ENCODE measurements at places on chromosomes 2 and 18.

- no peak for DNase-seq
These were observed 9.7 kb downstream of the PDCD1 start for GRCh38 chr2:241848761-241849615.

DNA sequence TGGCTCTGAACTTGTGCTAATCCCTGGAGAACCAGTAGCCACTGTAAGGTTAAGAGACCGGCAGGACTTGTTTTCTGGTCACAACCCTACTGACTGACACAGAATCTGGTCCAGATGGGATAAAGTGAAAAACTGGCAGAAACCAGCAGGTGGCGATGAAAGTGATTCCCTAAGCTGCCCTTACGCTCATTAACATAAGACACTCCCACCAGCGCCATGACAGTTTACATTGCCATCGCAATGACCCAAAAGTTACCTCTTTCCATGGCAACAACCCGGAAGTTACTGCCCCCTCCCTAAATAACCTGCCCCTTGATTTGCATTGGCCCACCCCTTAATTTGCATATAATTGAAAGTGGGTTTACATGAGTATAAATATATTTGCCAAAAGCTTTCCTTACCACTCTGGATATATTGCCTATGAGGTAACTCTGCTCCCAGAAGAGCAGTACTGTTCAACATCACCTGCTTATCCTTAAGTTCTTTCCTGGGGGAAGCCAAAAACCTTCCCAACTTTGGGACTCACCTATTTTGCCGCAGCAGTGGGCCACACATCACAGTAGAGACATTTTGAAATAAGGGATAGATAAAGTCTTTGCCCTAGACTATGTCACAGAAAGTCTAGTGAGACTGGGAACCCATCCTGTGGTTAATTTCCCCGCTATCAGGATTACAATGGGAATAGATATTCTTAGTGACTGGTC is 35.8 kb upstream of the AFF3 start:
- peak; percentile 97 for DNase-seq

- DNase-seq: no peak
These were observed 326.9 kb upstream of the SMIM21 start for GRCh38 chr18:75754433-75754832.

DNA sequence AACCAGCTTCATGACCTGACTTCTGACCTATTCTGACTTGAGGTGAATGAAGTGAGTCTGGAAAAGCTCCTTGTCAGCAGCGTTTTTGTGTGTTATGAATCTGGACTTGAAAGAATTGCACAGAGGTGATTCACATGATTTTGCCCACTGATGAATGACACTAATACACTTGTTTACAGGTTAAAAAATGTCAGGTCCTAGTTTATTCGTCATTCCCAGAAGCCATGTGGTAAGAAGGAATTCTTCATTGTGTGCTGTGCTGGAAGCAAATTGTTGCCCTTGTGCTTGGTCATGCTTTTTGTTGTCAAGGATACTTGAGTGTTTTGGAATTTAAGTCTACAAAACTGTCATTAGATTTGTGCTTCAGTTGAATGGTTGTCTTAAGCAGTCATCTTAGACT is 15.5 kb downstream of the SEC11C start:
- no peak for DNase-seq

GRCh38 chr2:174711206-174711605 is 53.1 kb downstream of the CHRNA1 start:
- no peak for DNase-seq

DNA sequence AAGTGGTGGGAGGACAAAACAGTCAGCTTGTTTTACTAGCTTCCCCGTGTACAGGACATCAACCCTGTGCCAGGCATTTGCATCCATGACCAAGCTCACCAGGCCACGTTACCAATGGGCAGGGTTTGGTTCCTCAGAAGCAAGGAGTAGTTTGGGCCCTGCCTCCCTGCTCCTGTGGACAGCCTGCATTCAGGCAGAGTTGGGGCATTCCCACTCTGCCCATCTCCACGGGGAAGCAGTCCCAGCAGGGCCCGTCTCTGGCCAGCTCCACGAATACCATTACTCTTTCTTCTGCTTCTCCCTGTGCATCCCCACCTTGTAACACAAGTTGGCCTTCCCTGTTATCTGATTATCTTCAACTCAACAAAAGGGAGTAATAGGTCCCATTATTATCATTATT is 54.0 kb upstream of the RIOK3 start:
- no peak for DNase-seq

DNA sequence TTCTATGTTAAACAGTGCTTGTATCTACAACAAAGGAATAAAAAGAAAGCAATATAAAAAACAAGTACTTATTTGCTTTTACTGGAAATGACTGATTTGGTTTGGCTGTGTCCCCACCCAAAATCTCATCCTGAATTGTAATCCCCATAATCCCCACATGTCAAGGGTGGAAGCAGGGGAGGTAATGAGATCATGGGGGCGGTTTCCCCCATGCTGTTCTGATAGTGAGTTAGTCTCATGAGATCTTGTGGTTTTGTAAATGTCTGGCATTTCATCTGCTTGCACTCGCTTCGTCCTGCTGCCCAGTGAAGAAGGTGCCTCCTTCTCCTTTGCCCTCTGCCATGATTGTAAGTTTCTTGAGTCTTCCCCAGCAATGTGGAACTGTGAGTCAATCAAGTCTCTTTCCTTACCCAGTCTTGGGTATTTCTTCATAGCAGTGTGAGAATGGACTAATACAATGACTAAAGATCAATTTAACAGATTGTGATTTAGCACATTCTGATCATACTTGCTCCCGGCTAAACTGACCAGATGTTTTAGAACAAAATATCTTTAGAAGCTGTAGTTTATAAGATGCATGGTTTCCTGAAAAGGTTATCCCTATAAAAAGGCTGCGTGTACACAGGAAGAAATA is 19.9 kb downstream of the PTH2R start:
- no peak for DNase-seq

DNA sequence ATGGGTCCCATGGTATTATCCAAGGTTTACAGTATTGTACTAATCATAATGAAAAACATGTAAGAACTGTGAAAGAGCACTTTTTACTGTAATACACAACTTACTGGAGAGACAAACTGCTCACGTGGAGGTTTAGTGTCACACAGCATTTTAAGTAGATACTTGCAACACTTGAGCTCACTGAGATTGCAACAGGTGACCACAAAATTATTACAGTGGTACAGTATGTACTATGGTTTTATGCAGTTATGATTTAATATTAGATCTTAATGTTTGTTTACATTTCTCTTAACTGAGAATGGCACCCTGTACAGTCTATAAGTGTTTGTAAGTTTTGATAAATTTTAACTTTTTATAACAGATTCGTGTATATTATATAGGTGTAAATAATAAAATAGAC is 118.6 kb upstream of the SKOR2 start:
- DNase-seq: no peak

DNA sequence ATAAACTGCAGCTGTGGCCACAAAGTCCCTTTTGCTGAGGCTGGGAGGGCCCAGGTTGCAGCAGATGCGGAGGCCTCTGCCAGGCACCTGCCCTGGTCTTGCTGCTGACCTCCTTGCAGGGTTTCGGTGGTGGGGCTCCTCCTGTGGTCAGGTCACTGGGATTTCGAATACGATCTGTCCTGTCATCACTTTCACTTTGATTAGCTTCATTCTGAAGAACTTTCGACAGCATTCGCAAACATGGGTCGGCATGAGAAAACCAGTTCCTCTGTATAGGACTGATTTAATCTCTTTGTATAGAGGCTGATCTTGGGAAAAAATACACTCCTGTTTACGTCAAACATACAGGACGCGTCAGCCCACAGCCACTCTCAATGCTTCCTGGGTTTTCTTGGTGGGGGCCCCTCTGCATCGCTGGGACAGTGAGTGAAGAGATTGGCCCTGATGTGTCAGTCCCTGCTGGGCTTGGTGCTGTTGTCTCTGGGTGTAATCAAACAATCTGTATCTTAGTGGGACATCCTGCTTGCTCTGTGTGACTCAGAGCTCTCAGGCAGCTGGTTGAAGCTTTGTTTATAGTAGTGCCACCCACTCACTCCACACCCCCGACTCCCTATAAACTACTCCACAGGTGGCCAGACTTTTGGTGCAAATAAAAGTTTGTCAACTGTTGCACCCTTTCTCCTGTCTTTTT is 209.4 kb upstream of the CXCR4 start:
- no peak for DNase-seq

GRCh38 chr2:155802888-155803287 is 529.6 kb downstream of the NR4A2 start:
- no peak for DNase-seq

DNA sequence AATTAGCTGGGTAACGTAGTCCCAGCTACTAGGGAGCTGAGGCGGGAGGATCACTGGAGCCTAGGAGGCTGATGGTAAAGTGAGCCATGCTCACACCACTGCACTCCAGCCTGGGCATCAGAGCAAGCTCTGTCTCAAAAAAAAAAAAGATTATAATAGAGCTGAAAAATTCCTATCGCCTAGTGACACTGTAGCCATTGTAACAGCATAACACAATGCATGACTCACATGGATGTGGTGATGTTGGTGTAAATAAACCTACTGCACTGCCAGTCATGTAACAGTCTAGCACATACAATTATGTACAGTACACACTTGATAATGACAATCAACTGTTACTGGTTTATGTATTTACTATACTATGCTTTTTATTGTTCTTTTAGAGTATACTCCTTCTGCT is 39.6 kb downstream of the MGAT4A start:
- no peak for DNase-seq

DNA sequence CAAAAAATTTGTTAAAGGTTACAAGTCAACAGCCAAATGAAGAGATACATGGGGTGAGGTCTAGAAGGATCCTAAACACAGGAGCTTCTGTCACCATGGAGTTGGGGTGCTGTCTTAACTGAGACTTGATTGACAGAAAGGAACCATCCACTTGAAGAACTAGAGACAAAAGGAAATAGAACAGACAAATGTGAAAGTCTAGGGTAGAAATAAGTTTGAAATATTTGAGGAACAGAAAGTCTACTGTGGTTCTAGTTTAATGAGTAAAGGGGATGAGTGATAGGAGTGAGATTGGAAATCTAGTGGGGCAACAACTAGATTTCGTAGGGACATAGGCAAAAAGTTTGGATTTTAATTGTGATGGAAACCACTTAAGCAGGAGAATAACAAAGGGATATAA is 18.7 kb downstream of the RBBP8 start:
- no peak for DNase-seq

DNA sequence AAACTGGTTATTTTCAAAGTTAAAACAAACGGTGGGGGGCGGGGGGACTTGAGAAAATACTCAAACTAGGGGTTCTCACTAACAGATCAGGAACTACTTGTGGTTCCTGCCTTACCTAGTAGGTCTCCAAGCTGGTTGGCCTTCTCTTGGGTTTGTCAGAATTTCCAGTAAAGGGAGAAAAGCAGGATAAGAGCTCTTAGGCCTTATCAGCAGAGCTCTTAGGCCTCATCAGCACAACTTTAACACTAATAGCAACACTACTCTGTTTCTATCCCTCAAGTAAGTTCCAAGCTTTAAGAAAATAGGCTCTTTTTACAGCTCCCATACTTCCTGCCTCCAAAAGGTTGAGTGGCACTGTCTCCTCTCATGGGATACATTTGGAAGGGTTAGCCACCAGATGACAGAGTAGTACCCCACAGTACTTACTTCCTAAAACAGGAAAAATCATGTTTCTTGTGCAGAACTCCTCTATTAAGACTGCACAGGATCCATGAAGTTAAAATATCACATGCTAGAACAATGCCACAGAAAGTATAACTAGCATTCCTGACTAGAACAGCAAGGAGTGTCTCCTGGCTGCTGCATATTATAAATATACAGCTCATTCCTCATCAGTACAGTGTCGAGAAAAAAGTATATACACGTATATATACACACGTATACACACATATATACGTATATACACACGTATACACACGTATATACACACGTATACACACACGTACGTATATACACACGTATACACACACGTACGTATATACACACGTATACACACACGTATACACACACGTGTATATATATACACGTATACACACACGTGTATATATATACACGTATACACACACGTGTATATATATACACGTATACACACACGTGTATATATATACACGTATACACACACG is 6.1 kb downstream of the FBXO11 start:
- peak; percentile 7 for DNase-seq

DNA sequence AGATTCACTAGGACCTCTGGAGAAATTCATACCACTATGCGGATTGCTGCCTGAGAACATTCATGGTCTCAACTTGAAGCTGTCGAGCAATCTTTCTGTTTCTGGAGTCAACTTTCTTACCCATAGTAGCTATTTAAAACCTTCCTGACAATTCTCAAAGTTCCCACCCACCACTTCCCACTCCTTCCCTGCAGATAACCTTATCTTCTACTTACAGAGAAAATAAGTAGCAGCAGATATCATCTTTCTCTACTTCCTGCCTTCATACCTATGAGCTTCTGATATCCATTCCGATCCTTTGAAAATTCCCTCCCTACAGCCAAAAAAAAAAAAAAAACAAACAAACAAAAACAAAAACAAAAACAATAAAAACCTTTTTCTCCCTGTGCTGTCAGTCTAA is 81.2 kb upstream of the CYRIA start:
- DNase-seq: no peak

- peak; percentile 35 for DNase-seq
These were observed 50.4 kb downstream of the ZC3H8 start for GRCh38 chr2:112204411-112204810.

DNA sequence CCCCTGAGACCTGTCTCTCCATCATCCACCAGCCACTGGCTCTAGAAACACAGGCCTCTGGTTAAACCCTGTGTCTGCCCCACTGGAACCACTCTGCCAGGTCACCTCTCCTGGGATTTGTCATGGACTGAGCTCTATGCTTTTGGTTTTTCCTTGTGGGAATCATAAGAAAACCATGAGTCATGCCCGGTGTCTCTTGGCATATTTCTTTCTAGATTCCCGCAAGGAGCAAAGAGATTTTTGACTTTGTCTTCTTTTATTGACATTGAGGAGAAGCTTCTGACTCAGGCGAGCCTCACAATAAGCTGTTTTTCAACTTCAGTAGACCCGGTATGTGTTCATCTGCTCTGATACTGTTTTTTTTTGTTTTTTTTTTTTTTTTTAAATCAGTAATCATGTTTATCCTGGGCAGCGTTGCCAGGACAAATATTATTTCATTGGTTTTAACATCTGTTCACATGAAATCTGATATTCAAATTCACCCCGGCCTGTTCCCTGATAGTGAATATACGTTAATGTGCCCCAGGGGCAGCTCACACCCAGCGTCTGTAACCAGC is 207.1 kb downstream of the ACKR3 start:
- DNase-seq: no peak

DNA sequence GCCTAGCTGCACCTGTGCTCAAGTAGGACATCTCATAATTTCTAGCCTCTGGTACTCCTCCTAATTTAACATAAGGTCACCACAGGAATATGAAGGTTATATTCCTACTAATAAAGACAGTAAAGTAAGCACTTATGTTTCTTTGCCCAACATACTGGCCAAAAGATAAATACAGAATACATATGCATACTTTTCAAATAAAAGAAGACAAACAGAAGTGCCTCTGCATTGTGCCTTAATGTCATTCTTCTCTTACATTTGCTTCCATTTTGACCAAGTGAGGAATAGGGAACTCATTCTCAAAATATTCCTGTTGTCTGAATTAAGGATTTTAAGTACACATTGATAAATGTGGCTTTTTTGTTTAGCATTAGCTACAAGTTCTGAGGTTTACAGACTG is 5.6 kb downstream of the BCL11A start:
- DNase-seq: no peak

- no peak for DNase-seq
These were observed 409.7 kb downstream of the XIRP2 start for GRCh38 chr2:167298017-167298416.
